ENCODE measurements at places on chromosomes 3 and 15.

GRCh38 chr3:162441716-162442115, 945.1 kb downstream of the OTOL1 start:
- DNase-seq: no peak

- no peak for DNase-seq
These were observed 304.1 kb downstream of the UNC13C start for GRCh38 chr15:54282228-54282836.

DNA sequence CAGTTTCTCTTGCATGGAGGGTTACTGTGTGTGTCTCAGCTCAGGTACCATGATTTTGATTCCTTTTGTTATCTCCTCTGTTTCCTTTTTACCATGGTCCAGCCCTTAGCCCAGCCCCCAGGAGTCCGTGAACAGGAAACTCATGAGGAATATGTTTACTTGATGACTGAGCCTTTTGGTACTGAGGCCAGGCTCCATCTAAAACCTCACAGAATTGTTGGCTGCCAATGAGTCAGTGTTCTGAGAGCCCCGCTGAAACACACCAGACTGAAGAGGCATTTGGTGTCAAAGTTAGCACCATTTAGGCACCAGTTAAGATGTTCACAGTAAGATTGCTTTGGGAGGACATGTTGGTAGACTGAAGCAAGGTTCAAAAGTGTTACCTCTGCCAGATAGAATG, 80.9 kb downstream of the DGKG start:
- no peak for DNase-seq

DNA sequence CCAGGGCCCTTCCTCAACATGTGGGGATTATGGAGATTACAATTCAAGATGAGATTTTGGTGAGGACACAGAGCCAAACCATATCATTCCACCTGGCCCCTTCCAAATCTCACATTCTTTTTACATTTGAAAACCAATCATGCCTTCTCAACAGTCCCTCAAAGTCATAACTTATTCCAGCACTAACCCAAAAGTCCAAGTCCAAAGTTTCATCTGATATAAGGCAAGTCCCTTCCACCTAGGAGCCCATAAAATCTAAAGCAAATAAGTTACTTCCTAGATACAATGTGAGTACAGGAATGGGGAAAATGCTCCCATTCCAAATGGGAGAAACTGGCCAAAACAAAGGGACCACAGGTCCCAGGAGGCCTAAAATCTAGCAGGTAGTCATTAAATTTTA, 309.5 kb upstream of the SLITRK3 start:
- no peak for DNase-seq

DNA sequence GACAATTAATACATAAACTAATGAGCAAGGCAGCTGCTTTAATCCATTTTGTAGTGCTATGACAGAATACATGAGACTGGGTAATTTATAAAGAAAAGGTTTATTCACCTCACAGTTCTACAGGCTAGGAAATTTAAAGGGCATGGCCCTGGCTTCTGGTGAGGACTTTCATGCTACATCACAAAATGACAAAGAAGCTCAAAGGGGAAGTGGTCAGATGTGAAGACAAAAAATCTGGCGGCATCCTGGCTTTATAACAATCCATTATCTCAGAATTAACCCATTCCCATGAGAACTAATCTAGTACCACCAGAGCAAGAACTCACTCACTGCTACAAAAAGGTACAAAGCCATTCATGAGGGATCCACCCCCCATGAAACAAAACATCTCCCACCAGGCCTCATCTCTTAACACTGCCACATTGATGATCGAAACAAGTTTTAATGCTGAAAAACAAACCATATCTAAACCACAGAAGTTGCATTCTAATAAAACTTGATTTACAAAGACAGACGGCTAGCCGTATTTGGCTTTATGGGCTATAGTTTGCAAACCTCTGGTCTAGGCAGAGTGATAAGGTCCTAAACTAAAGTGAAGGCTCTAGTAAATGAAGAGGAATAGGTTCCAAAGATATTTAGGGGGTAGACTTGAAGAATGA, 44.2 kb downstream of the GSK3B start:
- DNase-seq: no peak

DNA sequence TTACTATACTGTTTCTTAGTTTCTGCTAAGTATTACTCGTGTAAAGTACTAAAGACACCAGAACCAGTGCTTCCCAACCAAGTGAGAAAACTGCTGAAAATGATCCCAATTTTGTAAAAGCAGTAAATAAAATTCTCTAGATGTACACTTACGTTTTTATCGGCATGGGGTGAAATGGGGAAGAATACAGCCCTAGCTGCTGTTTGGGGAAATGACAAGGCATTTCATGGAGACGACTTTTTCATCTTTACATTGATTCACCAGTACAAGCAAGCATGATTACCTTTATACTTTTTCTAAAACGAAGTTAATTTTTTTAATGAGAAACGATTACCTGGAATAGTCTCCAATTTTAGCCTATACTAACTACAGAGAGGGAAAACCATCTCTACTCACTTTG, 1.4 kb downstream of the PSMD6 start:
- no peak for DNase-seq

DNA sequence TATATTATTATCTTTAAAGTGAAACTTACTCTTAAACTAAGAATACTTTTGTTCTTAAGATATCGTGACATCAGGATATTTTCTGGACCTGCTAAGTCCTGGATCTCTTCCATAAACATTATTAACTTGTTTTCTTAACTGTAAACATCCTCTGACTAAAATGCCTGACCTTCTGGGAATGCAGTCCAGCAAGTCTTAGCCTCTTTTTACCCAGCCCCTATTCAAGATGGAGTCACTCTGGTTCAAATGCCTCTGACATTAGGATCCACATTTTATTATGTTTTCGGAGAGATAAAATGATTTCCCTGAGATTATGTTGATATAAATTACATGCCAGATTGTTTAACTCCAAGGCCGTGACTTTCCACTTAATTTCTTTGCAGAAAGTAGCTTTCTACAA, 37.6 kb downstream of the OSTN start:
- no peak for DNase-seq

All from posterior cingulate gyrus (tissue), 11 donors.